ENCODE measurements at places on chromosomes 2 and 18.
A peak's percentile ranks its signal among the peaks of the same experiment; 100 is the strongest.

DNA sequence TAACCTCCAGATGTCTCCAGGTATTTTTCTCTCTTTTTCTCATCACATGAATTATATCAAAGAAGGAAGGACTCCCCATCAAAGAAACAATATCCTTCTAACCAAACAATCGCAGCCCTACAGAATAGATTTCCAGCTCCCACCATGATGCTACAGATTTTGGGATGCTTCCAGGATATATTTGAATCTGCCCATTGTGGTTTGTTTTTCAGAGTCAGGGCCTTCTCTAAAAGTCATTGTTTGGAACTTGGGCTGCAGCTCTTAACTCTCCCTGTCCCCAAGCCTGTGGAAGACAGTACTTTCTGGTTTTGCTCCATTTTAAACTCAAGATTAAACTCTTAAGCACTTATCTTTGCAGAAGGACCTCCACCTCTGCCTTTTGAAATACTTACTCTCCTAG, 223.2 kb downstream of the PMAIP1 start:
- no peak for DNase-seq

DNA sequence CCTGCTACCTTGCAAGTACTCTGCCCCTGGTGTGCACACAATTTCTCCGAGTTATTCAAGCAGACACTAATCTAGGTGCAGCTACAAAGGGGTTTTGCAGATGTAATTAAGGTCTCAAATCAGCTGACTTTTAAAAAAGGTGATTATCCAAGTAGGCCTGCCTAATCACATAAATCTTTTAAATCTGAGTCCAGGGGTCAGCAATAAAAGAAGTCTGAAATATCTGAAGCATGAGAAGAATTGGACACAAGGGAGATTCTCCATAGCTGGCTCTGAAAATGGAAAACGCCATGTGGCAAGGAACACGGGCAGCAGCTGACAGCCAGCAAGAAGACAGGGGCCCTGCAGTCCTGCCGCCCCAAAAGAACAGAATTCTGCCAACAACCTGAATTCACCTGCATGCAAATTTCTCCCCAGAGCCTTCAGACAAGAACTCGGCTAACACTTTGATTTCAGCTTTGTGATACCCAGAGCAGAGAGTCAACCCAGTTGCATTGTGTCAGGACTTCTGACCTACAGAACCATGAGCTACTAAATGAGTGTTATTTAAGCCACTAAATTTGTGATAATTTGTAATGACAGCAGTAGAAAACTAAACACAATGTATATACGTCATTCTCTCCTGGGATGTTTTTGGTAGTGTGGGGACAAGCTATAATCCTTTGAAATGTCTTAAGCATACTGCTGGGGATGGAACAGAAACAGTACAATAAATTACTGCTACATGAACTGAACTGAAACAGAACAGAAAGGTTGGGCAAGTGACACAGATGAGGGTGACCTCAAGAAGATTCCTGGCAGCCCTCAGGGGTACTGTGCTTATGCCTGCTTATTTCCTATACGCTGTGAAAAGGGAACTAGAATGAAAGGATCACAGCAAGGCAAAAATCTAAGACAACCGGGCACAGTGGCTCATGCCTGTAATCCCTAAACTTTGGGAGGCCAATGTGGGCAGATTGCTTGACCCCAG, 3.2 kb downstream of the INO80C start:
- no peak for DNase-seq

- no peak for DNase-seq
These were observed 7.4 kb downstream of the DNAJB2 start for GRCh38 chr2:219286436-219287115.

DNA sequence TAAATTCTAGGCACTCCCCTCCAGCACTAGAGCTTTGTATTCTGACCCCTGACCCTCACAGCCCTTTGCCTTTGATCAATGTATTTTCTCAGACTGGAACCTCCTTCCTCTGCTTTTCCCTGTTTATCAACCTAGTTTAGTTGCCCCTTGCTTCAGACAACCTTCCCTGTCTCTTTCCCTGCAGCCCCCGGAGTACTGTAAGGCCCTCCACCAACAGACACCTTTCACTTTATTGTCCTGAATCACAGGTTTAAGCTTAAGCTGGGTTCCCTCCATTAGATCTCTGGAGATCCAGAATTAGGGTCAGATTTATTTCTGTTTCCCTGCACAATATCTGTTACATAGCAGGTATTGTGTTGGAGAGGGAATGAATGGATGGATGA, 140.2 kb downstream of the DDX1 start:
- no peak for DNase-seq

DNA sequence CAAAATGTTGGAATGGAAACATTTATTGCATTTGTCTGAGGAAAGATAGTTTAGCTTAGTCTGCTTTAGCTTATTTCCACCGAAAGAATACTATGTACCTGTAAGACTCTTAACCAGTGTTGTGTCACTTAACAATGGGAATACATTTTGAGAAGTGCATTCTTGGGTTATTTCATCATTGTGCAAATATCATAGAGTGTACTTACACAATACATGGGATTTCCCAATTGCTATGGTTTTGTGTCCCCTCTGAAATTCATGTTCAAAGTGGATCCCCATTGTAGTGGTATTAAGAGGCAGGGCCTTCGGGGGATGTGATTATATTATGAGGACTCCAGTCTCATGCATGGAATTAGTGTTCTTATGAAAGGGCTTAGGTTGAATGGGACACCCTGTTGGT, 249.4 kb upstream of the UBE2E3 start:
- no peak for DNase-seq

DNA sequence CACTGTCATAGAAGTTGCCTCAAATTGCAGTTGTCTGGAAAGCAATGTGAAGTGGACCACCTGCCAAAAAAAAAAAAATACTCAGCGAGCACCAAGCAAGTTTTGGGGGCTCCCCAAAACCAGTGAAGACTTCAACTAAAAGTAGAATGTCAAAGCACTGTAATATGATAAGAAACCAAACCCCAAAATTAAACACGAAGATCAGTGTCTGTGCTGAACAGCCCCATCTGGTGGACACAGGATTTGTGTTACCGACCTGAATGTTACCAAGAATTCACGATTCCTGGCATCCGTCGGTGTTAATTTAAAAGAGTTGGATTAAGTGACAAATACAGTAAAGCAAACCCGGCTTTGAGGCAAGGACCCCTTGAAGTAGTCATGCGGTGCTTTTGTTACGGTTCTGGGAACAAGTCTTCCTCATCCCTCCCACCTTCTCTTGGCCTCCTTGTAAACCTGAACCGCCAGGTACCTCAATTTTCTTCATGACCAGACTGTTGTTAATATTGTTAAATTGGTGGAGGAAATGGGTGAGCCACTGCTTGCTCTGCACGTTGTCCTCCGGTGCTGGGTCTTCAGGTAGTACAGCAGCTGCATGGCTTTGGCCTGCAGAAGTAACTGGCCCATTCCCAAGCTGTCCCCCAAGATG, 31.3 kb upstream of the SSB start:
- peak; percentile 7 for DNase-seq

DNA sequence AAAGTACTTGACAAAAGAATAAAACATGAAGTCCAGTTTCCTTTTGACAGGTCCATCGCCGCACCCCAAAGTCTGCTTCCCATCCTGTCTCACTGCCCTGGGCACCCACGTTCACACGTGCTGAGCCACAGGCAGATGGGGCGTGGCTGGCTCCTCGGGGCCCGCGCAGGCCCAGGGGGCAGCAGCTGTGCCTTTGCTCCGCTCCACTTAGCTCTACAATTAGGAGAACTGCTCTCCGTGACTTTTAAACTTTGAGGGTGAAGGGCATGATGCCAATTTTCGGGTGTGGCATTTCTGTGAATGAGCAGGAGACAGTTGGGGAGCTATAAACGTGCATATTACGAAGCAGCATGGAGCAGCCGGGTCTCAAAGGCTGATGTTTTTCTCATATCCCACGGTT, 152.4 kb downstream of the TDRD15 start:
- DNase-seq = no peak

- no peak for DNase-seq
These were observed 331.6 kb downstream of the KCNS3 start for GRCh38 chr2:18209934-18210639.

DNA sequence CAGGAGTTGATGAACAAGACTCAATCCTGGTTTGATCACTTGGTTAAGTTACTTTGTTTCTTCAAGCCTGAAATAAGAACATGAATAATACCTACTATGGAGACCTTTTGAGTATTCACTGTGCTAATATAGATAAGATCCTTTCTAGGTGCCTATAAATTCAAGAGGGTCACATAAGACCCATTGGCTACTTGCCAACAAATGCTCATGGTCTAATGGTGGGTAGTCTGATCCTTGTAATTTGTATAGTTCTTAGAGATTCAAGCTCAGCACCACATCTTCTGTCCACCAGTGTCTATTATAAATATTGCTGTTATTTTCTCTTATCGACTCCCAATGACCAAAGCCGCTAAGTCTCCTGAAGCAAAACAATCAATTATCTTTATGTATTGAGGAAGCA, 27.4 kb upstream of the ACSL3 start:
- DNase-seq = no peak

GRCh38 chr2:242024751-242025355, 155.3 kb downstream of the RTP5 start:
- no peak for DNase-seq

- no peak for DNase-seq
These were observed 611.7 kb upstream of the NETO1 start for GRCh38 chr18:73479477-73479876.

DNA sequence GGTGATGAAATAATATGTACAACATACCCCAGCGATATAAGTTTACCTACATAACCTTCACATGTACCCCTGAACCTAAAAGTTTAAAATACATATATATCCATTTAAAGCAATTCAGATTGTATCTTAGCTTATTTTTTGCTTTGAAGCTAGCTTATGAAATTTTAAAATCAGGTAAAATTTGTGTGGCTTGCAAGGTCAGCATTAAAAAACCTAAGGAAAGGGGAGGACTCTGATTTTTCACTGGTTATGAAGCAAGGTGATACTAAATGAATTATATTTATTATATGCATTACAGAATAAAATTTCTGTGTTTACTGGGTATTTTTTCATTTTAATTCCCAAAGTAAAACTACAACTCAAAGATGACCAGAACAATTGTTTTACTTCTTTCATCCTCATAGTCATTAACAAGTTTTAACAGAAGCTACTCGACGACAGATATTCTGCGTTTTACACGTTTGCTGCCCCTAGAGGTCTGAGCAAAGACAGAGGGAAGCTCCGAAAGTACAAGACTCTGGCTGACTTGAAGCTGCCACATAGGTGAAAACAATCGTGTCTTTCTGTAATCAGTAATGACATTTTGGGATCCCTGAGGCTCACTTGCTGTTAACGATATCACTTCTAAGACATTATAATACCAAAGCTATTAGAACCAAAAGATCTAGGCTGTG, 17.1 kb downstream of the PKP4 start:
- DNase-seq = no peak

DNA sequence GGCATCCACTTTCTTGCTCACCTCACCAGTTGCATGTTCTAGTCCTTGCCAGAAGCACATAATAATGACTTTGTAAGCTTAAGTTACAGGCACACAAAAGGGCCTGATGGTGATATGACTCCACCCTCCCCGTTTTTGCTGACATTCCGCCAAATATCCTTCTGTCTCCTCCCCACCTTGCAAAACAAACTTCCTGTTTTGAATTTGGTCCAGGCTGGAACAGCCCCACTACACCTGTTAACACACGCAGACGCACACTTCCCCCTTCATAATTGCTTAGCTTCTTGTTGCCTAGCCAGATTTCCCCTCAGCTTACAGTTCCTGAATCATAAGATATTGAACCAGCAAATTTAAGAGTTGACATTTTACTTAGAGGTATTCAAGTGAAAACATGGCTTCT, at the start of gene MGAT5:
TSS of gene MGAT5 (plus strand) at position 269 of the 400 bp plus-strand sequence. CDS start 332 bp downstream, outside the sequence.
- no peak for DNase-seq
